ENCODE measurements at places on chromosomes 13 and 19. TPM values are rescaled to one million over a fixed set of nuclear protein-coding genes. Genes with fewer than 3 reads are reported as not detected.
A peak's percentile ranks its signal among the peaks of the same experiment; 100 is the strongest.

DNA sequence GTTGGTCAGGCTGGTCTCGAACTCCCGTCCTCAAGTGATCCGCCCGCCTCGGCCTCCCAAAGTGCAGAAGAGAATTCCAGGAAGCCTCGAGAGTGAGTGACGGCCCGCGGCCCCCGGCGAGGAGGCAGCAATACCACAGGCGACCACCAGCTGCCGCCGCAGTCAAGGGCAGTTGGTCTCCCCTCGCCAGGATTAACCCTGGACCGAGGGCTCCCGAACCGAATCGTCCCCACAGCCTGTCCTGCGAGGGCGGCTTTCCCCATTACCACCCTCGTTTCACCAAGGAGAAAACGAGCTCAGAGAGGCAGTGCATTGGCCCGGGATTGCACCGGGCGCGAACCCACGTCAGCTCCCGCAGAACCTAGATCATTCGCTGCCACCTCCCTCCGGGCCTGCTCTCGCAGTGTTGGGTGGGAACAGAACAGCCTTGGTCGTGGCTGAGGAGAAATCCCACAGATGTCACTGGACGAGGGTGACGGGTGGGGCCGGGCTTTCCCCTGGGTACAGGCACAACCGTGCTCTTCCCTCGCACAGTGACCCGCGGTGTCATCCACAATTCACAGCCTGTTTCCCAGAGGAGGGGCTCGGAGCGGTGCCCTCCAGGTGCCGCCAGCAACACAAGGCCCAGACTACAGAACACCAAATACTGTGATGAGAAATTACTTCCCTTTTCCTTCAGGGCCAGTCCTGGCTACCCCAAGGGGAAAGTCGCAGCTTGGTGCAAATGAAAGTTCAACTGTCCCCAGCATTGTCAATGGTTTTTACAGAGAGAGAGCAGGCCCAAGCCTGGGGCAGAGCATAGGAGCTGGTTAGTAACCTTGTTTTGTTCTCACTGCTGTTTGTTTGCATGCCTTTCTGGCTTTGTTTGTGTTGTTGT is 24.8 kb downstream of the C2CD4C start:
- DNase-seq, result peak; percentile 30

- DNase-seq, result no peak
Observed at GRCh38 chr13:107765724-107766401, 449.5 kb downstream of the LIG4 start.

DNA sequence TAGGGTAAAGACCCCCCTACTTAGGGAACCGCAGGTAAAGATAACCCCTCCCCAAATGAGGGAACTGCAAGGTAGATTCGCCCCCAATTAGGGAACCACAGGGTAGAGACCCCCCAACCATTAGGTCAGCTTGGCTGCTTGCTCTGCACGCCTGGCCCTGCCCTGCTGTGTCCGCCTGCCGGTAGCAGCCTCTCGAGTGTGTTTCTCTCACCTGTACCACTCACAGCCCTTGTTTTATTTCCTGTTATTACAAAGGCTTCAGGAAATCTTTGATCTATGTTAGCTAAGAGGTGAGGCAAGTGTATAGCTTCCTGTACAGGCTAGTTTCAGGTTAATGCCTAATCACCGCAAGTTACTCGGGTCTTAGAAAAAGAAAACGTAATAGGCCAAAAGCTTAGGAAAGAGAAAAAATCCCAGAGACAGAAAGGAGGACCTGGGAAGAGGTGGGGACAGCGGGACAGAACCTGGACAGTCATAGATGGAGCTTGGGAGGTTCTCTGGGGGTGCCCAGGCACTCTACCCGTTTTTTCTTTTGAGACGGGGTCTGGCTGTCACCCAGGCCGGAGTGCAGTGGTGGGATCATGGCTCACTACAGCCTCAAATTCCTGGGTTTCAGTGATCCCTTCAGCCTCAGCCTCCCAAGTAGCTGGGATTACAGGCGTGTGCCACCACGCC is 23.1 kb upstream of the EIF3G start:
- no peak for DNase-seq

- peak; percentile 89 for DNase-seq
Observed at GRCh38 chr13:100673713-100674571, 653 bp downstream of the TMTC4 start.

GRCh38 chr13:32882691-32883090 is 133.5 kb upstream of the KL start:
- no peak for DNase-seq

- no peak for DNase-seq
Observed at GRCh38 chr13:88544836-88545235, 873.7 kb downstream of the SLITRK5 start.

DNA sequence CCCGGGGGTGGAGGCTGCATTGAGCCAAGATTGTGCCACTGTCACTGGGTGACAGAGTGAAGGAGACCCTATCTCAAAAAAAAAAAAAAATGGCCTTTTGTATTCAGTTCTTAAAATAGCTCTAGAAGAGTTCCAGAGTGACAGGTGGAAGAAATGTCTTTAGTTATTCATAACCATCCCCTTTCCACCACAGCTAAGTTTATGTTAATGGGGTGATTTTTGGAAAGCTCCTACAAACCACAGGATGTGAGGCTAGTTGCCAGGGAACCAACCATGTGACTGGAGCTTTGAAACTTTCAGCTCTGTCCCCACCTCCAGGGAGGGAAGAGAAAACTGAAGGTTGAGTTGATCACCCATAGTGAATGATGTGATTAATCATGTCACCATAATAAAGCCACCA is 6.9 kb downstream of the ZNF490 start:
- DNase-seq, result no peak

GRCh38 chr13:45278096-45278645 is 62.8 kb downstream of the TPT1 start:
- peak; percentile 62 for DNase-seq

DNA sequence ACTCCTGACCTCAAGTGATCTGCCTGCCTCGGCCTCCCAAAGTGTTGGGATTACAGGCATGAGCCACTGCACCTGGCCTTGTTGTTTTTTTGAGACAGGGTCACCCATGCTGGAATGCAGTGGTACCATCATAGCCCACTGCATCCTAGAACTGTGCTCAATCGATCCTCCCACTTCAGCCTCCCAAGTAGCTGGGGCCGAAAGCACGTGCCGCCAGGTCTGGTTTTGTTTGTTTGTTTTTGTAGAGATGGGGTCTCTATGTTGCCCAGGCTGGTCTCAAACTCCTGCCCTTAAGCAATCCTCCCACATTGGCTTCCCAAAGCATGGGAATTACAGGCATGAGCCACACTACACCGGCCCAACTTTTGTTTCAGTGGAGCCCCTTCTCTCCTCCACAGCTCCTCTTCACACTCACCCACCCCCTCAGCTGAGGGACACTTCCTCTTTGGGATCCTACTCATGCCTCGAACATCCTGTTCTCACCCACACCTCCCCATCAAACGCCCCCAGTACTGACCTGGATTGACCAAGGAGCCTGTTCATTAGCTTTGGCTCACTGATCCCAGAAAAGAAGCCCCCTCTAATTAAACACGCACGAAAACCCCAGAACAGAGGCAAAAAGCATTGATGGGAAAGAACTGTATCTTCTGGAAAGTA is 12.8 kb upstream of the CERS4 start:
- no peak for DNase-seq

GRCh38 chr13:20475927-20476691 is 49.5 kb downstream of the CRYL1 start:
- no peak for DNase-seq

- no peak for DNase-seq
Observed at GRCh38 chr19:48656840-48657474, 11.0 kb upstream of the CA11 start.

FTL gene
- total RNA-seq, result 891 TPM

FCAR gene
- not detected for total RNA-seq

CLN5 gene
- 18.6 TPM for total RNA-seq

SMAD9 gene
- 57.9 TPM for total RNA-seq

HCST gene
- total RNA-seq, result 2.5 TPM
